ENCODE measurements at places on chromosomes 3 and 15.
A peak's percentile ranks its signal among the peaks of the same experiment; 100 is the strongest.

DNA sequence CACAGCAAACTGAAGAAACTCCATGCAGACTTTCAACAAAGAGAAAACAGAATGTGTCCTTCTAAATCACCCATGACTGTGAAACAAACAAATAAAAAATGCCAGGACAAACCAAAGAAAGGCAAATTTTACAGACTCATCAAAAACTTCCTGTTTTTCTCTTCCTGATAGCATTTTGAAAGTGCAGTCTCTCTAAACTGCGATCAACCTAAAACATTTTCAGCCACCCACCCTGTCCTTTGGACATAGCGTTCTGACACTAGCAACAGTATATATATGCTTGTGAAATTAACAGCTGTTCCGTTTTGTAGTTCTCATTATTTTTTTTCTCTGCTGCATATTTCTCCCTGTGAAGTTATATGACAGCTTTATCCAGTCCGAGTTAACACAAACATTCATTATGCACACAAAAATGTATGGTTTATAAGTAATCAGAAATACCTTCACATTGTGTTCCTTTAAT is 151.7 kb downstream of the FBN1 start:
- no peak for DNase-seq
- no peaks in the 10 kb centered on the region for H3K27me3 ChIP-seq
- peaks cover 82% of the 10 kb centered on the region for H3K36me3 ChIP-seq
- peak overlapping the region; percentile 46 for H3K4me3 ChIP-seq

- peaks cover 10% of the 10 kb centered on the region for H3K27me3 ChIP-seq
- no peaks in the 10 kb centered on the region for H3K4me1 ChIP-seq
- H3K36me3 ChIP-seq, result no peaks in the 10 kb centered on the region
These were observed 11.2 kb upstream of the MTMR14 start for GRCh38 chr3:9638155-9638554.

DNA sequence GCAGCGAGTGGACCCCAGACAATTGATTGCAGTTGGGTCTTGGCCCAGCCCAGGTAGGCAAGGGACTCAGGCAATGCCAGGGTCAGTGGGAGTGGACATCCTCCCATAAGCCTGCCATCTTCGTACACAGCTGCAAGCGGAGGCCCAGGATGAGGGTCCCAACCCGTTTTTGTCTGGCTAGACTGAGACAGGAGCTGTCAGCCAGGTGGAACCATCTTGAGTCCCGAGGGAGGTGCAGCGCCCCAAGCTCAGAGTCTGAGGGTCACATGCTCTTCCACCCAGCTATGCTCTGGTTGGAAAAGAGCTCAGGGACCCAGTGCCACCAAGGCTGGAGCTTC is 22.6 kb upstream of the IP6K2 start:
- H3K4me1 ChIP-seq, result peaks cover 18% of the 10 kb centered on the region
- no peak overlapping the region for H3K4me3 ChIP-seq
- H3K36me3 ChIP-seq, result peaks cover 1% of the 10 kb centered on the region

- H3K36me3 ChIP-seq, result no peaks in the 10 kb centered on the region
- no peak overlapping the region for H3K27ac ChIP-seq
- no peaks in the 10 kb centered on the region for H3K27me3 ChIP-seq
- no peak overlapping the region for H3K4me3 ChIP-seq
These were observed 32.8 kb downstream of the POC1A start for GRCh38 chr3:52121464-52121805.

GRCh38 chr3:94935738-94936580 is 873.1 kb downstream of the NSUN3 start:
- DNase-seq, result no peak
- H3K27ac ChIP-seq, result no peak overlapping the region
- H3K4me1 ChIP-seq, result no peaks in the 10 kb centered on the region
- no peak overlapping the region for H3K4me3 ChIP-seq

DNA sequence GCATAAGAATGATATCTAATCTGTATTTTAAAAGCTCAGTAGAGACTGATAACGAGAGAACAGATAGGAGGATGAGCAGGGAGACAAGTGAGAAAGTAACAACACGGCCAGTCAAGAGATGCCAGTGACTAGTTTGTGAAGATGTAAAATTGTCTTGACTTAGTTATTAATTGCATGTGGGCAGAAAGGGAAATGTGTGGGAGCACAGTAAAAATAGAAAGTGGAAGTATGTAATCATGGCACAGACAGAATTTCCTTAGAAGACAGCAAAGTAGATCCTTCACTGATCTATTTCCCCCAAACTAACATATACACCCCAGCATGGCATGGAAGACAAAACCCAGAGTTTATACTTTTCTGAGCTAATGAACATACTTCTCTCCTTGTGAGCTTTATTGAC is 344.5 kb downstream of the FGF12 start:
- H3K36me3 ChIP-seq, result no peaks in the 10 kb centered on the region
- H3K4me3 ChIP-seq, result no peak overlapping the region
- H3K4me1 ChIP-seq, result no peaks in the 10 kb centered on the region
- no peak for DNase-seq
- H3K27ac ChIP-seq, result no peak overlapping the region

GRCh38 chr3:34439796-34440195 is 641.4 kb downstream of the PDCD6IP start:
- H3K4me1 ChIP-seq, result no peaks in the 10 kb centered on the region
- H3K36me3 ChIP-seq, result peaks cover 40% of the 10 kb centered on the region
- no peaks in the 10 kb centered on the region for H3K27me3 ChIP-seq
- no peak overlapping the region for H3K27ac ChIP-seq
- no peak for DNase-seq

GRCh38 chr15:88656760-88657221 is 18.0 kb downstream of the ISG20 start:
- no peak overlapping the region for H3K4me3 ChIP-seq
- no peaks in the 10 kb centered on the region for H3K36me3 ChIP-seq
- peaks cover 42% of the 10 kb centered on the region for H3K4me1 ChIP-seq
- no peak overlapping the region for H3K27ac ChIP-seq

- no peaks in the 10 kb centered on the region for H3K4me1 ChIP-seq
- no peak for DNase-seq
- H3K27me3 ChIP-seq, result no peaks in the 10 kb centered on the region
- no peaks in the 10 kb centered on the region for H3K36me3 ChIP-seq
These were observed 184.0 kb downstream of the SLCO3A1 start for GRCh38 chr15:92037491-92037890.

DNA sequence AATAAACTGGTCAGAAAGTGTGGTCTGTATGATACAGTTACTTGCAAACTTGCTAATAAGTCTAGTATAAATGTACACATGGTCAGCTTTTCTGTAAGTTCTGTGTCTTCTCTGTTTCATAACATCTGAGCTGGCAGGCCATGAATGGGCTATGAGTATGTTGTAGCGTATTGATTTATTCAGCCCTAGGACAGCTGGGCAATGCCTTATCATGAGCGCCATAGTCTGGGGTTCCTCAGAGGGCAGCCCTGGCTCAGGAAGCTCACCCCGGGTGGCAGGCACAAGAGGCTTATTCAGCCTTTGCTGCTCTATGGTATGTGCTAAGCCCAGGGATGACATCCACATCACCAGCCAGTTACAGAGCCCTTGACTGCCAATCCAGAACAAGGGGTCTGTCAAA is 50.7 kb upstream of the CCR2 start:
- H3K4me1 ChIP-seq, result no peaks in the 10 kb centered on the region
- H3K36me3 ChIP-seq, result no peaks in the 10 kb centered on the region
- H3K27me3 ChIP-seq, result peaks cover 40% of the 10 kb centered on the region
- no peak overlapping the region for H3K4me3 ChIP-seq

DNA sequence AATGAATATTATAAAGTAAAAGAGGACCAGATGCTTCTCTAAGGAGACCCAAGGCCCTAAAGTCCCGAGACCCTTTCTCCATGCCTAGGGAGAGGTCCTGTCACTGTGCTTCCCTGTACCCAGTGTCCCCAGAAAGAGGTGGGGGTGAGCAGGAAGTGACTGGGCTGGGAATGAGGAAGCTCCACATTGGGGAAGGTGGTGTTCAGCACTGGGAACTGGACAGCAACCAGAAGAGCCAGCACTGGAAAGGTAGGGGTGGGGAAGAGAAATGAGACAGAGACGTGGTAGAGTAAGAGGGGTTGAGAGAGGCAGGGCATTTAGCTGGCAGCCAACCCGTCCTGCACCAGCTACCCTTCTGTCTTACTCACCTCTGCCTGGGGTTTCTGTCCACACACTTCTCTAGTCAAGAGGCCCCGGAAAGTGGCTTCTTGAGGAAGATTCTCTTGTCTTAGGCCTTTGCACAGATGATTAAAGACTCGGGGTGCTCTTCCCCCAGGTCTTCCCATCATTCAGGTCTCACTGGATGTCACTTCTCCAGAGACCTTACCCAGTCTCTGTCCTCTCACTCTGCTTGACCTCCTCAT is 12.2 kb downstream of the RRP9 start:
- H3K4me1 ChIP-seq, result no peaks in the 10 kb centered on the region
- H3K27ac ChIP-seq, result no peak overlapping the region
- no peaks in the 10 kb centered on the region for H3K27me3 ChIP-seq
- peaks cover 9% of the 10 kb centered on the region for H3K36me3 ChIP-seq

- H3K4me1 ChIP-seq, result peaks cover 5% of the 10 kb centered on the region
- no peaks in the 10 kb centered on the region for H3K36me3 ChIP-seq
- DNase-seq, result no peak
- H3K4me3 ChIP-seq, result no peak overlapping the region
- H3K27me3 ChIP-seq, result peaks cover 24% of the 10 kb centered on the region
These were observed 18.3 kb upstream of the MYH15 start for GRCh38 chr3:108528459-108529252.

GRCh38 chr15:90318591-90318990 is 33.5 kb upstream of the ZNF774 start:
- H3K27ac ChIP-seq, result no peak overlapping the region
- no peak overlapping the region for H3K4me3 ChIP-seq
- H3K4me1 ChIP-seq, result peaks cover 24% of the 10 kb centered on the region
- peaks cover under 1% of the 10 kb centered on the region for H3K36me3 ChIP-seq
- DNase-seq, result peak; percentile 32

DNA sequence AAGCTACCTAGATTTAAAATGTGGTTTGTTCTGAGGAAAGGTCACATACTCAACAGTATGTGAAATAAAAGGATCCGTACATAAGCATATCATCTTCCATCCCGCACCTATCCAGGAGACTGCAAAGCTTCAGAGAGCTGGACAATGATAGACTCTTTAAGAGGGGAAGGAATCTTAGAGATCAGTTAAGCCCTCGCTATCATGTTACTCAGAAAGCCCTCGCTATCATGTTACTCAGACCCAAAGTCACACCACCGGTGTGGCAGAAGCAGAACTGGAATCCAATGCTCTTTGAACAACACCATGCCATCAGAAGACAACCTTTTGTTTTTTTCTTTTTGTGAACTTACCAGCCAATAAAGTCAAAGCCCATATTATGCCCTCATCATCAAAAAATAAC is 5.8 kb downstream of the ANO10 start:
- DNase-seq, result no peak
- peaks cover 13% of the 10 kb centered on the region for H3K4me1 ChIP-seq
- no peaks in the 10 kb centered on the region for H3K27me3 ChIP-seq
- no peak overlapping the region for H3K27ac ChIP-seq
- no peaks in the 10 kb centered on the region for H3K36me3 ChIP-seq

DNA sequence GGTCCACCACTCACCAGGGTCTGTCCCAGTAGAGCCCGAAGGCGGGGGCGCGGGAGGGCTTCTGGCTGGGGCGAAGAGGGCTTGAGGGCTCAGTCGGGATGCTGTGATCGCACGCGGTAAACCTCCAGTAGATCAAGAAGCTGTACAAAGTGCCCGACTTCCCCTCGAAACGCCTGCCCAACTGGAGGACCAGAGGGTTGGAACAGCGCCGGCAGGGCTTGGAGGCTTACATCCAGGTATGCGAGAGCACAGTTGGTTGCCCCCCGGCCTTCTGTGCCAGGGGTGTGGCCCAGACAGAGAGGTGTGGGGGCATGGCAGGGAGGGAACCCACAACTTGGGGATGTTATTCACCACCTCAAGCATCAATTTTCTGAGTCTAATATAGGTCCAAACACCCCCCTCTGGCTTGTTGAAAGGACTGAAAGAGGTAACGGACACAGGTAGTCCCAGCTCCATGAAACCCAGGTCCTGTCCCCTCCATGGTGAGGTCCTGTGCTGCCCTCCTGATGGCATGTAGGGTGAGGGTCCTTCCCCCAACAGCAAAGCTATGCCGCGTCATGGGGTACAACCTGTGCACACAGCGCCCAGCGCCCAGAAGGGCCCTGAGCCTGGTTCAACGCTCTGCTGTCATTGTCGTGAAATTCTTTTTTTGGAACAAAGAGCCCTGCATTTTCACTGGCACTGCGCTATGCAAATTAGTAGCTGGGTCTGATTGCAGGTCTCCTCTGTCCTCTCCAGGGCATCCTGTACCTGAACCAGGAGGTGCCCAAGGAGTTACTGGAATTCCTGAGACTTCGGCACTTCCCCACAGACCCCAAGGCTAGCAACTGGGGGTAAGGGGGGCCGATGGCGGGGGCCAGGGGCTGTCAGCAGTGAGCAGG is 1.2 kb downstream of the SNX22 start:
- no peak for DNase-seq
- H3K27ac ChIP-seq, result no peak overlapping the region
- H3K4me1 ChIP-seq, result peaks cover 11% of the 10 kb centered on the region
- peaks cover 3% of the 10 kb centered on the region for H3K27me3 ChIP-seq
- peak overlapping the region; percentile 42 for H3K4me3 ChIP-seq

DNA sequence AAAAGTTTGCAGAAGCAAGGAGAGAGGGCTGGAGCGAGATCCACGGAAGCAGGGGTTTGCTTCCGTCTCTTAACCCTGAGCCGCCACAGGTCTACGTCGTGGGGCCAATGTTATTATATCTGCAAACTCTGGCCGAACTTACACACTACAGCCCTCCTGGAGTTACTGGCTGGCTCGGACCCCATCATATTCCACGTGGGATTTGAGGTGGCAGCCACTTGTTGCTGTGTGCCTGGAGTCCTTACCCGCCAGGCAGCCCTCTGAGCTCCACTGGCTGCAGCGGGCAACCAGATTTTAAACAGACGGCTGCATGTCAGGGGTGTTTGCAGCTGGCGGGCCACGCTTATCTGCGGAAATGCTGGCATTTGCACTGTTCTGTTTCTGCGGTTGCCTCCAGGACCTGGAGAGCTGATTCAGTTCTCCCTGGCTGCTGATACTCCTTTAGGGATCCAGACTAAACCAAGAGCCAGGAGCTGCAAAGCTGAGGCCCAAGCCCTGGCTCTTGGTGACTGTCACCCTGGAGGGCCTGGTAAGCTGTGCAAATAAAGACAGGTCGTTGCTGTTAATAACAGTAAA is 34.7 kb downstream of the TM2D3 start:
- no peak overlapping the region for H3K27ac ChIP-seq
- no peaks in the 10 kb centered on the region for H3K27me3 ChIP-seq
- H3K4me3 ChIP-seq, result no peak overlapping the region
- H3K4me1 ChIP-seq, result peaks cover 31% of the 10 kb centered on the region

- no peak for DNase-seq
- H3K4me3 ChIP-seq, result no peak overlapping the region
- peaks cover 57% of the 10 kb centered on the region for H3K4me1 ChIP-seq
- no peaks in the 10 kb centered on the region for H3K27me3 ChIP-seq
- no peaks in the 10 kb centered on the region for H3K36me3 ChIP-seq
These were observed 114.9 kb downstream of the SLC25A26 start for GRCh38 chr3:66335671-66336070.

- H3K4me1 ChIP-seq, result peaks cover 8% of the 10 kb centered on the region
- H3K36me3 ChIP-seq, result no peaks in the 10 kb centered on the region
- DNase-seq, result no peak
- H3K27ac ChIP-seq, result no peak overlapping the region
- H3K27me3 ChIP-seq, result peaks cover 8% of the 10 kb centered on the region
- no peak overlapping the region for H3K4me3 ChIP-seq
These were observed 440.4 kb downstream of the FHIT start for GRCh38 chr3:60810881-60811280.

- no peaks in the 10 kb centered on the region for H3K27me3 ChIP-seq
- peaks cover 60% of the 10 kb centered on the region for H3K4me1 ChIP-seq
- no peak for DNase-seq
- H3K27ac ChIP-seq, result peak overlapping the region; percentile 91
These were observed 39.7 kb upstream of the MYZAP start for GRCh38 chr15:57551715-57552677.

- H3K4me3 ChIP-seq, result peak overlapping the region; percentile 78
- no peaks in the 10 kb centered on the region for H3K27me3 ChIP-seq
- peaks cover 66% of the 10 kb centered on the region for H3K4me1 ChIP-seq
- peaks cover 26% of the 10 kb centered on the region for H3K36me3 ChIP-seq
These were observed 74.5 kb downstream of the VGLL4 start for GRCh38 chr3:11569156-11569741.

Data from osteocyte (in vitro differentiated cells).